ENCODE measurements at places on chromosomes 5 and 9. TPM values are rescaled to one million over a fixed set of nuclear protein-coding genes. Genes with fewer than 3 reads are reported as not detected.

GRCh38 chr9:121289026-121289771 lies 21.2 kb downstream of the GSN start:
- DNase-seq = peak; percentile 86

GRCh38 chr9:89598926-89599325 lies 5.9 kb upstream of the GADD45G start:
- DNase-seq = no peak

GRCh38 chr5:143693651-143694252 lies 118.2 kb upstream of the HMHB1 start:
- DNase-seq = no peak

The HEXB gene
- total RNA-seq = 101 TPM

- no peak for DNase-seq
These were observed 1.6 kb downstream of the PDGFRB start for GRCh38 chr5:150153957-150154617.

- no peak for DNase-seq
These were observed 126.8 kb upstream of the MRPS30 start for GRCh38 chr5:44681906-44682305.

- DNase-seq = no peak
These were observed 1495.6 kb upstream of the CDH6 start for GRCh38 chr5:29697785-29698414.

The SPATA31A3 gene
- total RNA-seq = not detected

DNA sequence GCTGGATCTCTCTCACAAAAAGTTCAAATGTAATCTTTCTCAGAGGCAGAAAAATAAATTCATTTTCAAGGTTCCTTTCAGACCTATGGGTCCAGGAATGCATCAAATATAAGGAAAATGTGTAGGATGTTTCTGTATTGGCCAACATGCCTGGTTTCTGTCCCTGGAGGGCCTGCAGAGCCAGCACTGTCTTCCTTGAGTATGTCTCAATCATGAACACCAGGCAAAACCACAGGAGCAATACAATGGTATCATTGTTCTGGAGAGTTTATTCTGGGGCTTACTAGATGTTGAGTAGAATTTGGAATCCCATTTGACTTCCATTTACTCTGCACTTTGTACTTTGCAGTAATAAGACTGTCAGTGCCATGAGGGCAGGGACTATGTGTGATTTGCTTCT lies 23.5 kb downstream of the INSYN2B start:
- no peak for DNase-seq

Measured in kidney epithelial cell (primary cell).